ENCODE measurements at places on chromosomes 2 and 18. TPM values are rescaled to one million over a fixed set of nuclear protein-coding genes. Genes with fewer than 3 reads are reported as not detected.

The TMEM163 gene
- total RNA-seq = 0.25 TPM

DNA sequence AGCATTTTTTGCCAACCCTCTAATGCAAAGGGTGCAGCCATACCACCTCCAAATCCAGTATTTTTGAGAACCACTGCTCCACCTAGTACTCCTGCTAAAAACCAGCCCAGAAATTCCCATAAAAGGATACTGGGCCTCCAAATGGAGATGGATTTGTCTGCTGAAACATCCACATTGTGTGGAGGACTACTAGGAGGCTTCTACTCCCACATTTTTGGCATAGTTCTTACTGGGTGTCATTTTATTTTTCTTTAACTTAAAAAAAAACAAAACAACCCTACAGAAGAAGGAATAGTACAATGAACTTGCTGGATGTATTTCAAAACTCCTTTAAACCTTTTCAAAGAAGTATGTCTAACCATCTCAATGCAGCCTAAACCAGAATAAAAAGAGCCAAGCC is 219.2 kb downstream of the SRBD1 start:
- DNase-seq = no peak

DNA sequence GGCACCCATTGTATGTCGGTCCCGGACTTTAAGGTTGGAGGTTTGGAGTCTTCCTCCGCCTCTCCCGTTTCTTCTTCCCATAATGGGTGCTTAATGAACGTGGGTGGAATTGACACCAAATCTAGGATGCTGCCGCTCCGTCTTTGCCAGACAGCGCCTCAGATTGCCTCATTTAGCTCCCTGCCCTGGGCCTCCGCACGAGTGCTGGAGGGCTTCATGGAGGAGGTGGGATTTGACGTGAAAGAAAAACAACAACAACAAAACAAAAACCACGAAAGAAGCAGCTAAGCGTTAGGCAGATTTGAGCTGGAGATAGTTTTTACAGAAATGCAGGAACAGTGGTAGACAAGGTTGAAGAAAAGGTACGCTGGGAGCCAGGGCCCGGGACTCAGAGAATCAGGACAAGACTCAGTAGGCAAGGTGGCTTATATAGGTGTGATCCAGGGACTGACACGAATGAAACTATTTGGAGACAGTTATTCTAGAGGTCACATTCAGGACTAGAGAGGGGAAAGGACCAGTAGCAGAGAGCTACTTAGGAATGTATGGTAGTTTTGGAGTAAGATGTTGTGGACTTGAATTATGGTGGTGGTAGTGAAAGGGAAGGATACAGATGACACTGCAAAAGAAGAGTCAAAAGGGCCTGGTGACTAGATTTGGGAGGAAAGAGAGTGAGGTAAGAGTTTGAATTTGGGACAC is 605 bp downstream of the ZNF2 start:
- DNase-seq = no peak

- no peak for DNase-seq
Measured at GRCh38 chr18:9720327-9720726, 12.2 kb downstream of the RAB31 start.

- DNase-seq = no peak
Measured at GRCh38 chr2:155310589-155310988, 612.1 kb downstream of the KCNJ3 start.

- DNase-seq = no peak
Measured at GRCh38 chr2:118246726-118247125, 158.5 kb downstream of the INSIG2 start.

The MEIS1 gene
- total RNA-seq = 38.9 TPM

GRCh38 chr2:173658946-173659371 is 304.3 kb downstream of the CDCA7 start:
- DNase-seq = no peak

The CTLA4 gene
- not detected for total RNA-seq

GRCh38 chr2:105125920-105126319 is 88.1 kb downstream of the MRPS9 start:
- no peak for DNase-seq

GRCh38 chr2:188527141-188527540 is 235.5 kb downstream of the GULP1 start:
- no peak for DNase-seq

The DLX1 gene
- total RNA-seq = not detected

- no peak for DNase-seq
Measured at GRCh38 chr18:22412176-22412911, 5.4 kb downstream of the CTAGE1 start.
